ENCODE measurements at places on chromosomes 13 and 19.

- DNase-seq = no peak
Measured at GRCh38 chr13:89380101-89380500, 1708.9 kb downstream of the SLITRK5 start.

DNA sequence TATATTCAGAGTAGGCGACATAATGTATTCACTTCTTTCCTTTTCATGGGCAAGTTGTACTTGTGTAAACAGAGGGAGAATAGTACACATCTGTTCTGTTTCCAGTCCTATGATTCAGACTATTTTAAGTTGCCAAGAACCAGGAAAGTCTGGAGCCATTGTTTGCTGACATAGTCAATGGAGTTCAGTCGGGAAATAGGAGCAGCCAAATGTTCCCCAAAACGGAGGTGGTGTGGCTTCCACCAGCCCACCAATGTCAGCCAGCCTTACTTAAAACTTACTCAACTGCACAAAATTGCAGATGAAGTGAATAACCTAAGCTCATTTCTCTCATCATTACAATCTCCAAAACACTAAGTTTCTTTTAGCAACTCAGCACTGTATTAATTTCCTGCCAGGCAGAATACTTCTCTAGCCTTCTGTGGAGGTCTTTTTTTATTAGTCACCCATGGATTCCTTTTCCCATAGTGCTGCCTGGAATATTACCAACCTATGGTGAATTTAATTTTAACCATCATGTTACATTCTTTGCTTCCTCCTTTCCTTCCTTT lies 22.3 kb upstream of the CSNK1A1L start:
- DNase-seq = no peak

- DNase-seq = no peak
Measured at GRCh38 chr13:113749967-113750366, 9.1 kb upstream of the TMEM255B start.

DNA sequence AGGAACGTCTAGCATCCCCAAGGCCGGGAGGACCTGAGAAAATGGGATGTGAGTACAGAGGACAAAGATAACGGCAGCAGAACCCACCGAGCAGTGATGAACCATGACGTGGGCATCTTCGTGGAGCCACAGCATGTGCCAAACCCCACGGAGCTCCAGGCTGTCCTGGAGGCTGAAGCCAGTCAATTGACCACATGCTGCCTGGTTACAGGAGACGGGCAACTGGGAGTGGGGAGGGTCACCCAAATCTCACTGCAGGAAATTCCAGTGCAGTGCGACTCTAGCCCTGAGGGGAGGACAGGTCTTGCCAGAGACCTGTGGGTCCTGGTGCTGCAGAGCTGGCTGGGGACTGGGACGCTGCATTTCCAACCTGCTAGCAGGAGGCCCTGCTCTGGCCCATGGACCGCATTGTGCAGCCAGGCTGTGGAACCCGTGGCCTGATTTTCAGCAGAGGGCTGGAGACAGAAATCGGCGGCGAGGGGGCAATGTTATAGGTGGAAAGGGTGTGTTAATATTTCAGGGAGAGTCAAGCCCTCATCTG lies 3.2 kb upstream of the GRTP1 start:
- no peak for DNase-seq

DNA sequence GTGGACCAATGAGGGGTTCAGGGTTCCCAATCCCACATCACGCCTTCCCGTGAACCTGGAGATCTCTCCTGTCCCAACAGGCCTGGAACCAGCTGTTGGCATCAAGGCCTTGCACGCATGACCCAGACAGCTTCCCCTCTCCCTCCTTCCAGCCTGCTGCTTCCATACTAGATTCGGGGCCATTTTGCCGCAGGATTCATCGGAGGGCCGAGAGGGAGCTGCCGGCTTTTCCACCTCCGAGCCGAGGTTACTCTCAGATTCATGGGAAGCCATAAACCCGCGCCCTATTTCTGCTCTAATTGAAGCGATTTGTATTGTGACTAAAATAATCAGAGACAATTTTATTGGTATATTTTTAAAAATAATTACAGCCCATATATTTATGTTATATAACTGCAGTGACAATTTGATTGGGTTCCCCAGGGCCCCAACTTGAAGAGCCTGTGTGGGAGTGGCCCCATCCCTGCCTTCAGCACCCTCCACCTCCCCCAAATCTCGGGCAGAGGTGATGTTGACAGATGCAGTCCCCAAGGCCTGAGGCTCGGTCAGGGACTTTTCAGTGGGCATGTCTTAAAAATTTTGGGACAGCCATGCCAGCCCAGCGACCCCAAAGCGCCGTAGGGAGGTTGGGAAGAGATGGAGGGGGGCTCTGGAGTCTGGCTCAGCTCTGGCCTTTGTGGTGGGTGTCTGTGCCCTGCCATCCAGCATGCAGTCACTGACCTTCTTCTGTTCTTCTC lies 30.8 kb upstream of the PEPD start:
- DNase-seq = no peak

DNA sequence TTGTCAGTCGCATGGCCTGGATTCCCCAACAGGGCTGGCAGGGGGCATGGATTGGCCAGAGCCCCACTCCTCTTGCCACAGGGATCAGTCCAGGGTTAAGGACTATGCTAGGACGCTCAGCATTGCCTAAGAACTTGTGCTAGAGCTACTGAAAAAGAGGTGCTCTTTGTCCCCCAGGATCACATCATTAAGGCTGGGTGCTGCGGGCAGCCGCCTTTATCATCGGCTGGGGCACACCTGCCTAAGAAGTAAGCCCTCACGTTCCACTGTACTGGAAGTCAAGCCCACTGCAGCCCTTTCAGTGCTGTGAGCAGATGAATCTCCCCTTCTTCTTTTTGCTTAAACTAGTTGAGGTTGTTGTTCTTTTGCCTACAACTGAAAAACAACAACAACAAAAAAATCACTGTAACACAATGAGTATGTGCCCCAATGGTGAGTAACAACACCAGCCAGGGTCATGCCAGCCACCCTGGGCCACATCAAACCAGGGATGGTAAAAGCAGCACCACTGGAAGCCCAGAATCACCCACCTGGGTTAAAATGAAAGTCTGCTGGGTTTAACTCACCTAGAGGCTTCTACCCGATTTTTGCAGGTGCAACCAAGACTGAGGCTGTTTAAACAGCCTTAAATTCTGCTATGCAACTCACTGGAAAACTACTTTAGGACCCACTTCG lies 20.6 kb downstream of the STK24 start:
- no peak for DNase-seq

- no peak for DNase-seq
Measured at GRCh38 chr13:80436571-80437169, 95.7 kb upstream of the SPRY2 start.

DNA sequence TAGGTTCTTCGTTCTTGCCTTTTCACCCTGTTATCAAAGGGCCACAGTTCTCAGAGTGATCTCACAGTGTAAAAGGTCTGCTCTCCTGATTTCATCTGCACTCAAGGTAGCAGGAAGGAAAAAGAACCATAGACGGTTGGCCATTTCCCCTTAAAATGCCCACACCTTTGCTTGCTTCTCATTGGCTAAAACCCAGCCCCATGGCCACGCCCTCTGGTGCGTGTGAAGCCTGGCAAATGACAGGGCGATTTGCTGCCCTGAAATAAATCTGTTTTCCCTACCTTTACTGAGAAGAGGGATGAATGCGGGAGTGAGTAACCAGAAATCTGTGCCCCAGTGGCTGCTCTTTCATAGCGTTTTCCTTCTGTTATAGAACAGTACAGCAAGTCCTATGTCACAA lies 269.3 kb downstream of the POU4F1 start:
- DNase-seq = no peak

- no peak for DNase-seq
Measured at GRCh38 chr13:102028206-102028605, 373.6 kb downstream of the FGF14 start.

- DNase-seq = no peak
Measured at GRCh38 chr13:102846261-102847015, 606 bp downstream of the ERCC5 start.

- no peak for DNase-seq
Measured at GRCh38 chr13:37179645-37180044, 74.2 kb upstream of the CSNK1A1L start.

DNA sequence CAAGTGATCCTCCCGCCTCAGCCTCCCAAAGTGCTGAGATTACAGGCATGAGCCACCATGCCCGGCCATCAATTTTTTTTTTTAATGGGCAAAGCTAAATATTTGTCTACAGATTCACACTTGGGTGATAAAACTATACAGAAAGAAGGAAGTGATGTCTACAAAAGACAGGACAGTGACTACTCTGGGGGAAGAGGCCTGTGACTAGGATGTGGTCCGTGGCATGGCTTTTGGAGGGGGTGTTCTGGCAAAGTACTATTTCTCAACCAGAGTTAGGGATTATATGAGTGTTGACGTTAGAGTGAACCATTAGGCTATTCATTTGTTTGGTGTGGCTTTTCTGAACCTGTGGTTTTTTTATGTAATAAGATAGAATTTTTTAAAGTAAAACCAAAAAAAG lies 42.7 kb downstream of the INSR start:
- no peak for DNase-seq

DNA sequence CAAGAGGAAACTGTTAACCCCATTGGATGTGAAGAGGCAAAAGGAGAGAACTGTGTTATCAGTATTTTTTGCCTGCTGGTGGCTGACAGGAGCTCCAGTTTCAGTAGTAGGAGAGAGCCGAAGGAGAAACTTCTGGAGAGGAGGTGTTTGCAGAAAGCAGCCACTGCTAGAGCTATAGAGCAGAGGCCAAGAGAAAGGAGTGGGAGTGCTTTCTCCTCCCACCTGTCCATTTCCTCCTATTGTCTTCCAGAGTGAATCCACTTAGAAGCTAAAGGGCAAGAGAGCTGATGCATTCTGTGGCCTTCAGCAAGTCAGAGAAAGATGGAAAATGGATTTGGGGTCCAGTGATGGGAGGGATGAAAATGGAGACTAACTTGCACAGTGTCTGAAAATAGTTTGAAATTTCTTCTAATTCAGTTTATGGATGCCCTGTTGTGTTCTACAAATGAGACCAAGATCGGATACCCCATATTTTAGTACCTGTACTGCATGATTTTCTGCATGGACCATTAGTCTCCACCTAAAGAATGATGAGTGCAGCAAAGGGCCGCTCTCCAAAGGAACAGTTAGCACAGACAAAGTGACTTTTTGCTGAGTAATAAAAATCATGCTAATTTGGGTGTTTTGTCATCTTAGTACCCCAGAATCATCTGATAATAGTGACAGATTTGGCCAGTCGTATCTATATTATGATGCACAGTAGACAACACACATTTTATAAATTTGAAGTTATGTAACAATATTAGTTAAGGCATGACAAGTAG lies 10.7 kb downstream of the HS6ST3 start:
- no peak for DNase-seq

GRCh38 chr13:31919971-31920726 lies 111.4 kb upstream of the FRY start:
- no peak for DNase-seq

DNA sequence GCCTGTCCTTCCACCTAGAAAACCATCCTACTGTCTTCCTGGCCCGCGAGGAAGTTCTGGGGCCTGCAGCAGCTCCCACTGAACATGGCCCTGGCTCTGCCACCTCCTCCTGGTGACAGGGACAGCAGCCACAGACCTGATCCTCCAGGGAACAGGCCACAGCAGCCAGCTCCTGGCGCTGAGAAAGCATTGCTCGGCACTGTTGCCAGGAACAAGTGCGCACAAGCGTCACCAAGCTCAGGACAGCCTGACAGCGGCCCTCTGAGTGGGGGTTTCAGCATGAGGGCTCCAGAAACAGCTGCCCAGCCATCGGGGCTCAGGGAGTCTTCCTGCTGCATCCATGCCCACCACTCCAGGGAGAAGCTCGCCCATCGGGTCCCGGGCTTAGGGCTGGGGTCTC lies 21.9 kb downstream of the AP3D1 start:
- DNase-seq = no peak

DNA sequence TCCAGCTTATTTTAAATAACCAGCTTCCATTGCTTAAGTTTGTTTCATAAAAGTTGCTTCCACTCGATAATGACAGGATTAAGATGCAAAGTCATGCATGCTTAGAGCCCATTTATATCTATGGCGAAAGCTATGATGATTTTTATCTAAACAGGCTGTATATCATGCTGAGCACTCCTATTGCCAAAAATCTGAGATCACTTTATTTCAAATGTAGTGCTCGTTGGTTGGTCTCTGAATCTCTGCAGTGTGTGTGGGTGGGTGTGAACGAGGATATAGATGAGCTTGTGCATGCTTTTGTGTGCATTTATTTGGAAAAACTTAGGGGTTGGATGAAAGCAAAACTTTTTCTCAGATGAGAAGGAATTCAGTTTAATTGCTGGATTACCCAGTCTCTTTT lies 27.0 kb upstream of the ARGLU1 start:
- no peak for DNase-seq

DNA sequence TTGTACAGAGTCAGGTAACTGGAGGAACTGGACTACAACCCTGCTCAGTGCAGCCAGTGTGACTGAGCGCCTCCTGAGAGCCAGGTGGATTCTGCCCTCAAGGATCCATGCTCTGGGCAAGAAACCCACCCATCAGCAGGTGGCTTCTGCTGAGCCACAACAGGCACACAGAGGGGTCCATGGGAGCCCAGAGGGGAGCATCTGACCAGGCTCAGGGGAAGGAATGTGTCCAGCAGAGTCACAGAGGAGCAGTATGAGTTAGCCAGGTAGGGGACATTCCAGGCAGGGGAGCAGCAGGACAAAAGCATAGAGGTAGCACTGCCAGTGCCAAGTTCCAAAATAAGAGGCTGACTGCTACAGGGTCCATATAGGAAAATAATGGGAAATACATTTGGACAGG lies 19.9 kb downstream of the DHRS12 start:
- DNase-seq = no peak

- no peak for DNase-seq
Measured at GRCh38 chr19:1146412-1146699, 27.7 kb downstream of the SBNO2 start.
